ENCODE measurements at places on chromosomes 13 and 19.

DNA sequence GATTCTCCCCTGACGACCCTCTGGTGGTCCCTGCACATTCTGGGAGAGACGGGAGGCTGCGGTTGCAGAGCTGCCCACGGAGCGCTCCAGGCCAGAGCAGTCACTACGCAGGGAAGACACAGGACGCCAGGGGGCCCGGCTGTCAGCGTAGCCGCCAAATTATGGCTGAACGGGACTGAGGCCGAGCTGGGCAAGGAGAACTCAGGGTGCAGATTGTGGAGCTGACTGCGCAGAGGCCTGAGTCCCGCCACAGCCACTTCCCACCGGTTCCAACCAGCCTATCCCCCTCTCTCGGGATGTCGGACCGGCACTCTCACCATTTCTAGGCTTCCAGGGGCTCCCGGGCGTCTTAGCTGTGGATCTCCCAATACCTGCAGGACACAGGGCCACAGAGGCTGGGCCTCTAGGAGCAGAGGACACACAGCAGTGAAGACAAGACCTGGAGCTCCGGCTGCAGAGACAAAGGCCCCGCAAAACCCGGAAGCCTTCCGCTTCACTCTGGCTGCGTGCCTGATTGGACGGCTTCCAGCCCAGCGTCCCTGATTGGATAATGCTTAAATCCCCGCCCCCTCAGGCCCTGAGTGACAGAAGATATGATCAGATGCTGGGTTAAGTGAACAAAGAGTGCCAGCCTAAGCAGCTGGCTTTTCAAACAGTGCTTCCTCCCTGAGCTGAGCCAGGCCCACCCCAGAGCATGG, at the start of gene ZNF737:
TSS of gene ZNF737 (minus strand) at position 461 of the 698 bp plus-strand sequence. CDS start at position 320, 141 bp downstream.
- peak; percentile 86 for DNase-seq

GRCh38 chr19:48417421-48417820, 24.0 kb downstream of the GRIN2D start:
- DNase-seq = no peak

- DNase-seq = no peak
Measured at GRCh38 chr13:105441051-105441750, 1094.3 kb downstream of the EFNB2 start.

GRCh38 chr19:32865326-32865725, 4.2 kb downstream of the SLC7A9 start:
- no peak for DNase-seq

GRCh38 chr13:113754691-113755090, 4.3 kb upstream of the TMEM255B start:
- DNase-seq = no peak

DNA sequence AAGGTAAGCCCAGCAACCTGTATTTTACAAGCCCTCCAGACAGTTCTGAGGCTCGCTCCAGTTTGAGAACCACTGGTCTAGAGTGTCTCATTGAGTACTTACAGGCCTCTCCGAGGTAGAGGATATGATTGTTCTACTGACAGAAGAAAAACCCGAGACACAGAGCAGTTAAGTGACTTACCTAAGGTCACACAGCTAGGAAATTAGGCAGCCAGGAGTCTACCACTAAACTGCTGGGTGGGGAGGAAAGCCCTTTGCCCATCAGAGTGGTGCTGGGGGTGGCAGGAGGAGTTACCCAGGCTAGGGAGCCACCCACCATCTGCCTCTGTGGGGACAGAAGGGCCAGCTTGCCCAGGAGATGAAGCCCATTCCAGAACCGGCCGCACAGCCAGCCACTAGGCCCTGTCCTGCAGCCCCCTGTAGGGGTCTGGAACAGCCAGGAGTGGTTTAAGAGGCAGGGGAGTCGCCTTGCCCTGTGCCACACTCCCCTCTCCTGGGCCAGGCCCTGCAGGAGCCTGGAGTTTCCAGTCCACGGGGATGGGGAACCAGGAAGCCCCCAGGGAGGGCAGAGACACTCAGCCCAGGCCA, 703 bp downstream of the RASGRP4 start:
- no peak for DNase-seq

GRCh38 chr13:102097708-102098107, 304.1 kb downstream of the FGF14 start:
- DNase-seq = no peak

GRCh38 chr13:69683921-69684686, 423.5 kb upstream of the ATXN8OS start:
- DNase-seq = peak; percentile 39

- DNase-seq = no peak
Measured at GRCh38 chr13:40261336-40261735, 405.1 kb downstream of the FOXO1 start.

DNA sequence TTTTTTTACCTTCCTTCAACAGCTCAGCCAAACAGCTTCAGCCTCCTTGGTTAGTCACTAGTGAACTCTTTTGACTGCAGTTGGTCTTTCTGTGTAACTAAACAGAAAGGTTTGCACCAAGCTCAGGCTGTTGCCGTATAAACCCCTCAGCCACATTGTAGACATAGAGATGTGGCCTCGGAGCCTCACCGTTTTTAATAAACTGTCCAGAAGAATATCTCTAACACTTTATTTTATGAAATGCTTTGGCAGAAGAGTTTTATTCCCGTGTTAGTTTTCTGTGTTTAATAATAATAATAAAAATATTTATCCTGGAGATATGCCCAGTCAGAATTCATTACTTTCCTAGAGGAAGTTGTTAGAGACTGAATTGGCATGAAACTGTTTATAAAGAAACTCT, 171.7 kb upstream of the MAB21L1 start:
- no peak for DNase-seq

DNA sequence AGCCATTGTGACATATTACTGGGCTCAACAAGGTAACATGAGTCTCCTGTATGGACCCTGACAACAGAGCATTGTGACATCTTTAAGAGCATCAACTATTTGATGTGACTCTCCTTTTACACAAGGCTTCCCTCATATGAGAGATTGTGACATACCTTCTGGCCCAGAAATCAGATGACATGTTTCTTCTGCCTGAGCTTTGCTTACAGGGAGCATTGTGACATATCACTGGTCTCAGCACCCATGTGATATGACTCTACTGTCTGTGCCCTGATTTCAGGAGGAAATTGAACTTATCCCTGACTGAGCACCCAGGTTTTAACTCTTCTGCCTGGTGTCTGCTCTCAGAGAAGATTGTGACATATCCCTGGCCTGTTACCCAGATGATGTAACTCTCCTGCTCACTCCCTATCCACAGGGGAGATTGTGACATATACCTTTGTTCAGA, 15.9 kb upstream of the ZNF681 start:
- no peak for DNase-seq

- peak; percentile 90 for DNase-seq
Measured at GRCh38 chr13:21435687-21436151, 23.4 kb downstream of the ZDHHC20 start.

DNA sequence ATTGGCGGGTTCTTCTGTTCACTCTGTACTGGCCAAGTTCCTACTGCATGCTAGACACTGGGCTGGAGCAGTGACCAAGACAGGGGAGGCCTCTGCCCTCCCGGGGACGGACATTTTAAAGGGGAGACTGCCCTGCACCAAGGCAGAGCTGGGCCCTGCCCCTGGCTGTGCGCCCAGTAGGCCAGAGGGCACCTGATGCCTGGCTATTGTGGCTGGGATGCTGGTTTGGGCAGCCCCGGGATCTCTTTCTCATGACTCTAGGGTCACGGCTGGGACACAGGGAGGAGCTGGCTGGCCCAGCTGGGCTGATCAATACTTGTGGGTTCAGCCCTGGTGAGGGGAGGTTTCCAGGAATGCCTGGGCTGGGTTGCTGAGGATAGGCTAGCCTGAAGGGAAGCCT, 17.7 kb downstream of the LIPE start:
- no peak for DNase-seq

DNA sequence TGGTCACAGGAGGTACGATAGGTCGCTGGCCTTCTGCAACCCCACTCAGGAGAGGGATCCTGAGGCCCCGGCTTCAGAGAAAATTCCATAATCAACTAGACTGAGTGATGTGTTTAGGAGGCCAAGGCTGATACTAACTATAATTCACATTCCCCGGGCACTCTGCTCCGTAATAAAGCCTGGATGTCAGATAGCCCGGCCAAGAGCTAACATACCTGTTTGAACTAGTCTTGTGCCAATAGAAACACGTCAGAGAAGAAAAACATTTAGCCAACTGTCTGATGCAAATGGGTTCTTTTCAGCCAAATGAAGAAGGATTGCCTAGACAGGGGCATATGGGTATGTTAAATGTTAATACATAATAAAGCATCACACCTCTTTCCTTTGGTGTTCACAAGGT, 204.2 kb downstream of the TSHZ3 start:
- DNase-seq = no peak

DNA sequence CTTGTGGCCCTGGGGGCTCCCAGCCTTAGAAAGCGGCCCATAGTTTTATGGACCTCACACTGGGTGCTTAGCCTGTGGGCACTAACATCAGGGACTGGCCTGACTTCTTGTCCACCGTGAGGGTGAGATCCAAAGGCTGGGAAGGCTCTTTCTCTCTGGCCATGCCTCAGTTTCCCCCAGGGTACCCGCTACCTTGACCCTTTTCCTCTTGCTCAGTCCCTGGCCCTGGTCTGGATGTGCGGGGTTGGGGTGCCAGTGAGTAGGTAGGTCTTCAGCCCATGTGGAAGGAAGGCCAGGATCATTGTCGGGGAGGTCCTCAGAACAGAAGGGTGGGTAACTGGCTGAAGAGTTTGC, 1.6 kb upstream of the TMEM161A start:
- no peak for DNase-seq

DNA sequence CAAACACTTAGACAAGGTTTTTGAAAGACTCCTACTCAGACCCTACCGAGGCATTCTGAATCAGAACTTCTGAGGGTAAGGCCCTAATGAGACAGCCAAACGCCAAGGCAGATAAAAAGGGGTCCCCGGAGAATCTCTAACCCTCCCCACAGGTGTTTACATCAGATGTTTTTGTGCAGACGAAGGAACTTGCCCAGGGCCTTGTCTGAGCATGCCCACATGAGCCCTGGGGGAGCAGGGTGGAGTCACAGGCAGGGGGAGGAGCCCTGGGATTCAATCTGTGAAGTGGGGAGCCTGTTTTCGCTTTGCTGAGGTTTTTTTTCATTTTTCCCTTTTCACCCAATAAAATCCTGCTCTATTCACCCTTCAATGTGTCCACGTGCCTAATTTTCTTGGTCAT, 61.6 kb upstream of the MED4 start:
- peak; percentile 16 for DNase-seq

- DNase-seq = no peak
Measured at GRCh38 chr13:26710166-26710565, 50.4 kb downstream of the GPR12 start.

DNA sequence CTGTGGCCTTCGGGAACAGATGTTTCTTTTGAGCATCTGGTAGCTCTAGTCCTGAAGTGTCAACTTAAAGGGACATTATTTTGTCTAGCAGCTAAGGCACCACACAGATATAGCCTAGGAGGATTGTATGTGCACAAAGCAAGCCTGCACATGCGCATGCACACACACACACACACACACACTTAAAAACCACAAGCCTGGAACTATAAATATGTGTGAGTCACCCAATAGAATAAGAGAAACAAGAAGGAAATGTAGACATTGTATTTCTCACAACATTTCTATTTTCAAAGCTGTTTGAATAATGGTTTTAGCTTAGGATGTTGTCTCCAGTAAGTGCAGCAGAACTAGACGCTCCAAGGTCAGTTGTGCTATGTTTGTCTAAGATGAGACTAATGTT, 516.5 kb downstream of the SUCLA2 start:
- DNase-seq = no peak

DNA sequence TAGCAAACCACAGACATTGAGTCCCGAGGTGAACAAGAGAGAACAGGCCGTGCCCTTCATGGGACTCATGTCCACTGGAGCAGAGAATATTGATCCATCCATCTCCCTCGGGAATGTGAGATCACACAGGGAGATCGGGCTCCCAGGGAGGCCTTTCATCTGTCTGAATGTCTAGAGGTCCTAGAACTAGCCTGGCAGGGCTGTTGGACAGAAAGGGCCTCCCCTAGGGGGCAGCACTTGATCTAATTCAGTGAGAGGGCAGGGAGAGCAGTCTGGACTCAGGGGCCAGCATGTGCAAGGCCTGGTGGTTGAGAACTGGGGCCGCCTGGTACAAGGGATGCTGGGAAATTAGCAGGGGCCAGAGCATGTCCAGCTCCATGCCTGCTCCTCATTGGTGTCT, 4.3 kb downstream of the RUVBL2 start:
- peak; percentile 81 for DNase-seq

- DNase-seq = peak; percentile 22
Measured at GRCh38 chr13:71477735-71478134, 389.3 kb downstream of the DACH1 start.

- peak; percentile 86 for DNase-seq
Measured at GRCh38 chr13:90800082-90800746, 547.3 kb upstream of the MIR17HG start.

DNA sequence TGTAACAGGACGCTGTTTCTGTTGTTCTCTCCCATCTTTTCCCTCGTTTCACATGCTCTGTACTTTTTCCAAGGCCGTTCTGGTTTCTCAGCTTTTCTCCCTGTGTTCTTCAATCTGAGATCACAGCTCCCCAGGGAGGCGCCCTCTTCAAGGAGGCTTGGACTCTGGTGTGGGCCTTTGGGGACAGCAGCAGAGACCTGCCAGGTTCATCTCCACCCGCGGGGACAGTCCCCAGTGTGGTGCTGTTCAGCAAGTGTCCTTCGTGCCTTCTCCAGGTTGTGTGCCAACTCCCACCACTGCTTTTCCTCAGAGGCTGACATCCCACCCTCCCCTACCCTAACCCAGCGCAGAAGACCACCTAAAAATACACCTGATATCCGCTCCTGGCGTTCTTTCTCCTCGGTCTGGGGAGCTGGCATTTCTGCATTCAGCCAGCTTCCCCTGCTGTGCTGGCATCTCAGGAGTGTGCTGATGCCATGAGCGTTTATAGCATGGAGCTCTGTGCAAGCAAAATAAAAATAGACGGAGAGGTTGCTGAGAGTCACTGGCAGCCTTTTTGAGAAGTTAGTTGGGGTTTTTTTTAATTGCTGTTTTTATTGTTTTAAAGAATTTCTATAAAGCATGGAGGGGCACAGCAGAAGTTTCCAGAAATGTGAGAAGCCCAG, 149.4 kb downstream of the STK24 start:
- DNase-seq = no peak

DNA sequence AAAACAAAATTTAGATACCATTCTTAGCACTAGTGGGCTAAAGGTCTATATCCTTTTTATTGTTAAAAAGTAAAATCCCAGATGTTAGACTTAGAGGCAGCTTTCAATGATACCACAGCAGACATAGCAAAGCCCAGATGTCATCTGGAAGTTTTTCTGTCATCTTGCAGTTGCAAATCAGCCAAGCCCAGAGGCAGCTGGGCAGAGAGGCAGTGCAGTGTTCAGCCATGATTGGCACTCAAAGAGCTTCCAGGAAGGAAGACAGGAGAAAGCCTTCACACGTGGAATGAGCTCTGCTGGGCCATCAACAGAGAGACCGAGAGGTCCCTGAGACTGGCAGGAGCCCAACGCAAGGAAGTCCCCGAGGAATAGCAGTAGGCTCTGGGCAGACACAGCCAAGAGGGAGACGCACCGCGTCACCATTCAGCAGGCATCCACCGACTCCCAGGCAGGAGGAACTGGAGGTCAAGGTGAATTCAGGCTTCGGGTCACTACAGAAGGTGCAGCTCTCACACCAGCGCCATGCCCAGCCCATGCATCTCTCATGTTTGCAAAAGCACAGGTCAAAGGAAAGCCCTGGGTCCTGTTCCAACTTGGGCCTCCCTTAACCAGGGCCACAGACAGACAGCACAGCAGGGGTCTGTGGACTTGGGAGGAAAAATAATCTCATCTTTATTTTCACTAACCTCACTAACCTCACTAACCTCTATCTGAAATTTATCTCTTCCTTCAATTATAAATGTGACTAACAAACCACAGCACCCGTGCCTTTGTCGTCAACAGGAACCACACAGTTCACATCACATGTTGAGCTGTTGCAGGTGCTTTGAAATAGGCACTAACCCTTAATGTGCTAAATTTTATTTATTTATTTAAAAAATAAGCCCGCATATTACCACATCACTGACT, 54.9 kb downstream of the TUBGCP3 start:
- DNase-seq = no peak
